ENCODE measurements at places on chromosomes 1 and 21. TPM values are rescaled to one million over a fixed set of nuclear protein-coding genes. Genes with fewer than 3 reads are reported as not detected.

The MARCKSL1 gene
- 231 TPM for total RNA-seq

The MYOM3 gene
- 0.50 TPM for total RNA-seq

The INSRR gene
- 0.40 TPM for total RNA-seq

The REN gene
- total RNA-seq = not detected

The ALX3 gene
- total RNA-seq = not detected

The COL8A2 gene
- total RNA-seq = 15.1 TPM

The TNFSF4 gene
- 2.7 TPM for total RNA-seq

The TMEM82 gene
- not detected for total RNA-seq

The NBPF14 gene
- 24.8 TPM for total RNA-seq

The WNT2B gene
- 19.0 TPM for total RNA-seq

The NBPF19 gene
- total RNA-seq = 21.9 TPM

The ZBTB18 gene
- total RNA-seq = 31.2 TPM

The OR2T2 gene
- not detected for total RNA-seq

The CFAP74 gene
- total RNA-seq = 4.1 TPM

The ZNF683 gene
- total RNA-seq = not detected

The RIIAD1 gene
- total RNA-seq = 5.2 TPM

The GJA9 gene
- not detected for total RNA-seq

The USF1 gene
- total RNA-seq = 81.6 TPM
